ENCODE measurements at places on chromosomes 16 and 17.

DNA sequence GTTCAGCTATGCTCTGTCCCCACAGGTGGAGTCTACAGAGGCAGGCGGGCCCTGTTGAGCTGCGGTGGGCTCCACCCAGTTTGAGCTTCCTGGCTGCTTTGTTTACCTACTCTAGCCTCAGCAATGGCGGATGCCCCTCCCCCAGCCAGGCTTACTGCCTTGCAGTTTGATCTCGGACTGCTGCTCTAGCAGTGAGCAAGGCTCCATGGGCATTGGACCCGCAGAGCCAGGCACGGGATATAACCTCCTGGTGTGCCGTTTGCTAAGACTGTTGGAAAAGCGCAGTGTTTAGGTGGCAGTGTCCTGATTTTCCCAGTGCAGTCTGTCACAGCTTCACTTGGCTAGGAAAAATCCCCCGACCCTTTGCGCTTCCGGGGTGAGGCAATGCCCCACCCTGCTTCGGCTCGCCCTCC is 89.1 kb downstream of the BCAS3 start:
- DNase-seq = no peak

- peak; percentile 81 for DNase-seq
These were observed at the start of gene BCAR1 for GRCh38 chr16:75251280-75252048. Gene BCAR1 (minus strand): TSS chr16:75251624. CDS start chr16:75251482, 142 bp downstream.

DNA sequence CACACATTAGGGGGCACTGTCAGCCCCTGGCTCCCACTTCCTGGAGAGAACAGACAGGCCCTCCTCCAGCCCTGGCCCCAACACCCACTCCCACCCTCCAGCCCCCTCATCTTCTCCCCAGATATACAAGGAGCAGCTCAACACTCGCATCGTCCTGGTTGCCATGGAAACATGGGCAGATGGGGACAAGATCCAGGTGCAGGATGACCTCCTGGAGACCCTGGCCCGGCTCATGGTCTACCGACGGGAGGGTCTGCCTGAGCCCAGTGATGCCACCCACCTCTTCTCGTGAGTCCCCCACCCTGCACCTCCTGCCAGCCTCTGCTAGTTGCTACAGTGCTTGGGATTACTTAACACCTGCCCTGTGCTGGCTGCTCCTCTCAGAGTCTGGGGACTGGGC is 14.4 kb downstream of the ADAM11 start:
- DNase-seq = no peak

GRCh38 chr17:44766409-44767038 is 7.7 kb downstream of the ADAM11 start:
- no peak for DNase-seq

DNA sequence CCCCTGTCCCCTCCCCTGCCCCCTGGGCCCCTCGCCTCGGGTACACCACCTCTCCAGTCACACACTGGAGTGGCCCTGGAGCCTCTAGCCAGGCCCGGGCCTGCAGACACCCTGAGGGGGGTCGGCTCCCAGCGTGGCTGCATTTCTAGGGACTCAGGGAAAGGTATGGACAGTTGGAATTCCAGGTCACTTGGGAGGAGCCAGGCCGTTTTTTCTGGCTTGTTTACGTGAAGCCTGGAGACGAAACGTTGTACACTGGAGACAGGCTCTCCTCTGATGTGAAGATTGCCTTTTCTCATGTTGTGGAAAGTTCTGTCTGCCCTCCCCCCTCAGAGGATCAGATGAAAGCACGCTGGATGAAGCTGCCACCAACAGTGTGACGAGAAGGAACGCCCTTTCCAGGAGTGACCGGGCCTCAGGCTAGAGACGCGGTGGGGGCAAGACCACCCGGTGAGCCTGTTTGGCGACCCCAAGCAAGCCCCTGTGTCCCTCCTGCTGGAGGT is 4.0 kb upstream of the PPP1R27 start:
- DNase-seq = no peak

DNA sequence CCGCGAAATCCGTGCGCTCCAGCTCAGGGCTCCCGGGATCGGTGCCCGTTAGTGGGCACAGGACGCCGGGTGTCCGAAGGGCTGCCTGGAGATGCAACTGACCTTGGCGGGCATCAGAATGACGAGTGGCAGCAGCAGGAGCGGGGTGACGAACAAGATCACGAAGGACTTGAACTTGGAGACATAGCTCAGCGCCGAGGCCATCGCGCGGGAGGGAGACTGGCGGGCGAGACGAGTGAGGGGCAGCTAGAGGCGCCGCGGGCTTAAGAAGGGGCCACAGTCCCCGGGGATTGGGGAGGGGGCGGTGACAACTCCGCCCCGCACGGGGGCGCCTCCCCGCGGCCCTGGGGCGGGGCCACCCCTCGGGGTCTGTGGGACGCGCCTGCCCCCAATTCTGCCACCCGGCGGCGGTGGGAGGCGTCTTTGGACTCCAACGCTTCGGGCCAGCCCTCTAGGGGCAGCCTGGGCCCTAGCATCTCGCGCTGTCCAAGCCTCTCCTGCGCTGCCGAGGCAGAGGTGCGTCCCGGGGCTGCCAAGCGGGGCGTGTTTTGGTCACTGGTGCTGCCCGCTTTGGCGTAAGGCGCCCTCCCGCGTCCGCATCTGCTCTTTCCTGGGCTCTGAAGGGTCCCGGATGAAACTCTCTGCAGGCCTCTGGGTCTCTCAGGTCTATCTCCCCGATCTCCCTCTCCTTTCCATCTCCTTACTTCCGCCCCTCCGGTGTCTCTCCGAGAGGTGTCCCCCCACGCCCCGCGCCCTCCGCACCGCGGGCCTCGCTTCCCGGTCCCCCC is at the start of gene SLC13A5:
Gene SLC13A5 (minus strand): TSS at position 240 of the 788 bp plus-strand sequence. CDS start 36 bp downstream, at position 204.
- peak; percentile 63 for DNase-seq

DNA sequence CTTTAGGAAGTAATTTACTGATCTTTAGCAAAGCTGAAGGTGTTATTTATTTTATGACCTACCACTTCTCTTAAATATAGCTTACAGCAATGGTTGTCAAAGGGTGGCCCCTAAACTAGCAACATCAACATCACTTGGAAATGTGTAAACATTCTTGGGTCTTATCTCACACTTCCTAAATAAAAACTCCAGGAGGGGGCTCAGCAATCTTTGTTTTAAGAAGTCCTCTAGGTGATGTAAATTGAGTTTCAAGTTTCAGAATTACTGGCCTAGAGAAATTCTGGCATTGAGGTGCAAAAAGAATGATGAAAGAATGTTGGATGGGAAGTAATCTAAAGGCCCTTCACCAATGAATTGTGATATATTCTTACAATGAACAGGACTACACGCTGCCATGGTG is 142.3 kb downstream of the HS3ST4 start:
- DNase-seq = no peak
